MG63 (cell line): ENCODE measurements at places on chromosomes 16 and 17.

DNA sequence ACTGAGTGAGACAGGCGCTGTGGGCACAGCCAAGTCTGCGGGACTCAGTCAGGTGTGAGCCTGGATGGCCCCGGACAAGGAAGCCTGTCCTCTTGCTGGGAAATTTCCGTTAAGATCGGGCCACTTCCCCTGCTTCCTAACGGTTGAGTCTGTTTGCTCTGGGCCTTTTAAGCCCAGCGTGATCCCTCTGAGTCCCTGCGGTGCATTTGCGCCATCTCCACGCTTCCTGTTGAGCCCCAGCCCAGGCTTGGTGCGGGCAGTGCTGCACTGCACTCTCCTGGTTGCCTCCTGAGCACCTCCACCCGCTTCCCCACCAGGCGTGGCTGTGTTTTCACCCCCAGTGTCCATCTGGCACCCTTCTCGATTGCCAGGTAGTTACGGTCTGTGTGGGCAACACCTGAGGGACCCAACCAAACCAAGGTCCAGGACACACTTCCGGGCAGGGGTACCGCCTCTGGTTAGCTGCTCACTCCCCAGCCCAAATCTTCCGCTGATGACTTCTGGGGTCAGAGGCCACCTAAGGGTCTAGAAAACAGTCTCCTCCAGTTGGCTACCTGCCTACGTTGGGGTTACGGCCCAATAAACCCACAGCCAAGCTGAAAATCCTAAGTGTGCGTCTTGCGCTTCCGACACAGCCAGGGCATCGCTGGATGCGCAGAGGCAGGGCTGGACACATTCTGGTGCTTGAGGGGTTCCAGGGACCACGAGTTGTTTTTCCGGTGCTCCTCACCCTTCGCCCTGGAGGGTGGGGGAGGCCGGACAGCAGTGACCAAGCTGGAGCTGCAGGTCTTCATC is 1.4 kb upstream of the SLC25A10 start:
- DNase-seq, result no peak

- DNase-seq, result no peak
Observed at GRCh38 chr17:35407531-35407930, 24.8 kb downstream of the SLFN12 start.

GRCh38 chr16:27175888-27176287 is 27.4 kb upstream of the KDM8 start:
- DNase-seq, result no peak

GRCh38 chr16:80317599-80318037 is 223.2 kb upstream of the DYNLRB2 start:
- DNase-seq, result no peak

DNA sequence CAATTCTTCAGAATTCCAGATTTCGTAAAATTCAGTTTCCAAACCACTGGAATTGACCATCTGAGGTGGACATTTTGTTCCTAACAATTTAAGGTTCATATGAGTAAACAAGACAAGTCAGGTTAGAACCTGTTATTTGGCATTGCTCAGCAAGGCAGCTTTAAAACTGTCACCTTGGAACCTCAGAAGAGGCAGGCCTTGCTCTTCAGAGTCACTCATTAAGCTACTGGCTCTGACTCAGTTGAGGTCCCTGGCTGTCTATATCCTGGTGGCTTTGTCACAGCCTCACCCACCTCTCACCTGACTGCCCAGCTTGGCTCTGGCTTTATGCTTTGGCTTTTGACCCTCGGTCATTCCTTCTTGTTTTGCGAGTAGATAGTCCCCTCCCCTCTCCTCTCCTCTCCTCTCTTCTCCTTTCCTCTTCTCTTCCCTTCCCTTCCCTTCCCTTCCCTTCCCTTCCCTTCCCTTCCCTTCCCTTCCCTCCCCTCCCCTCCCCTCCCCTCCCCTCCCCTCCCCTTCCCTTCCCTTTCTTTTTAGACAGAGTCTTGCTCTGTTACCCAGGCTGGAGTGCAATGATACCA is 238.4 kb downstream of the SHISA9 start:
- no peak for DNase-seq

GRCh38 chr17:39704821-39705551 is 5.1 kb downstream of the ERBB2 start:
- DNase-seq, result peak; percentile 50
